ENCODE measurements at places on chromosomes 7 and 10. TPM values are rescaled to one million over a fixed set of nuclear protein-coding genes. Genes with fewer than 3 reads are reported as not detected.
A peak's percentile ranks its signal among the peaks of the same experiment; 100 is the strongest.

DNA sequence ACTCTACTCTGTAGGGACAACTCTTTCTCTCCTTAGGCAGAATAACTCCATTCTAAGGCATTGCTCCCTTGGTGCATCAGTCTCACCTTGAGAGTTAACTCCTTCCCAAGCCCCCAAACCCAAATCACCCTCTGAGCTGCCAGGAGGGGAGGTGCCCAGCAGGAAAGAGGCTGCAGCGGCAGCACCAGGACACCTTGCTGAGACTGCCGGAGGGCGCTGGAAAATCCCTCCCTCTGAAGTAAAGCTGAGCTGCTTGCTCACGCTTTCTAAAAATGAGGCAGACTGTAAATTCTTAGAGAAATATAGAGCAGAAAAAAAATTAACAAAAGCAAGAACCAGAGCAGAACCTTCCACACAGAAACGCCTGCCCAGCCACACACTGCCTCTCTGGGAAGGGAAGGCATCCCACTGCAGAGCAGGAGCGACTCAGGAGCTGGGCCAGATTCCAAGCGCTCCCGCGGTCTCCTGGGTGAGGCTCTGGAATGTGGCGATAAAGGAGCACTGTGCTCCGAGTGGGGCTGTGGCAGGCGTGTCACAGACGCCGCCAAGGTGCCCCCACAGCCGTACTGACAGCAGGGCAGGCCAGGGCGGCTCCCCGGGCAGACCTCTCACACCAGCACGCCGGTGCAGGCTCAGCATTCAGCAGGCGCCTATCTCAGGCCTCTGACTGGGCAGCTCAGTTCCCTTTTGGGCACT, 202.1 kb downstream of the TNS3 start:
- peak; percentile 42 for DNase-seq

Gene ZNF92
- 47.6 TPM for total RNA-seq

Gene SPDYE6
- total RNA-seq: not detected

Gene FAM200A
- 10.2 TPM for total RNA-seq

Gene UNCX
- total RNA-seq: not detected

Gene CDC14C
- 0.54 TPM for total RNA-seq

DNA sequence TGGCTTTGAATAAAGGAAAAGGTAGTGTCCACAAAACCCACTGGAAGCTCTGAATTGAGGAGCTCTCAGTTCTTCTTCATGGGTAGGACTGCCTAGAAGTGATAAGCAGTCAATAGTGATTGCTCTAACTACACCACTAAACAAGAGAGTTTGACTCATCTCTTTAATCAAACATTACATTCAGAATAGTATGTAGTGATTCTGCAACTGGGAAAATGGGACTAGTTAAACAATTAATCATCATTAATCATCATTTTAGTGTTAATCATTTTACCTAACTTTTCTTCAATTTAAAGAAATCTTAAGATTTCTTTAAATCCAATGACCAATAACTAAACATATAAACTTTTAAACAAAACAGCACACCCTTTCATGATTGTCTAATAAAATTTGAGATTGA, 484.0 kb upstream of the FZD8 start:
- DNase-seq: no peak

Gene TUBAL3
- not detected for total RNA-seq

DNA sequence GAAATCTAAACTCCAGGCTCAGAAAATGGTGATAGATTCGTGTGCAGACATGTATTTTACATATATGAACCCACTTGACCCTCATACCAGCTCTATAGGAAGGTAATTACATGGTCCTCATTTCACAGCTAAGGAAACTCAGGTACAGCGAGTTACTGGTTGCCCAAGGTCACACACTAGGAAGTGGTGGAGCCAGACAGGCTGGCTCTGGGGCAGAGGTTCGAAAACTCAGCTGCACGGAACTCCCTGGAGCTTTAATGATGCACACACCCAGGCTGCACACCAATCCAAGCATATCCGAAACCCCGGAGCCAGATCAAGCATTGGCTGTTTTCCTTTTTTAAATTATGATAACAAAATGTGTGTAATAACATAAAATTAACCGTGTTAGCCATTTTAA, 172.4 kb downstream of the COBL start:
- no peak for DNase-seq

DNA sequence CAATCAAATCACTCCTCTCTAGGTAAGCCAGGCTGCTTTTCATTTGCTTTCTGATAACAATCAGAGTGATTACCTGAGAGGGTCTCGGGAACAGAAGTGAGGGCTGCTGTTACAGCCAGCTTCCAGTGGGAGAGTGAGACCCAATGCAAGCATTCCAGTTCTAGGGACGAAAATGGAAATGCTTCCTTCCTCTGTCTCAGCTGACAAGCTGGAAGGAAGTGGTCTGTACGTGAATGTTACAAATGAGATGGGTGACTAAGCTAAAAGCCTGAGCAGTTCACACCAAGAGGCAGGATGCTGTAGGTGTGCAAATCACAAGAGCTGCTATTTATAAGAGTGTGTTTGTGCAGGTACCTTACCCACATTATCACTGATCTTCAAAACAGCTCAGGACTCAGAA, 772.4 kb downstream of the GRID1 start:
- DNase-seq: peak; percentile 2

GRCh38 chr10:53601260-53601875, 828.8 kb upstream of the MBL2 start:
- DNase-seq: peak; percentile 75

DNA sequence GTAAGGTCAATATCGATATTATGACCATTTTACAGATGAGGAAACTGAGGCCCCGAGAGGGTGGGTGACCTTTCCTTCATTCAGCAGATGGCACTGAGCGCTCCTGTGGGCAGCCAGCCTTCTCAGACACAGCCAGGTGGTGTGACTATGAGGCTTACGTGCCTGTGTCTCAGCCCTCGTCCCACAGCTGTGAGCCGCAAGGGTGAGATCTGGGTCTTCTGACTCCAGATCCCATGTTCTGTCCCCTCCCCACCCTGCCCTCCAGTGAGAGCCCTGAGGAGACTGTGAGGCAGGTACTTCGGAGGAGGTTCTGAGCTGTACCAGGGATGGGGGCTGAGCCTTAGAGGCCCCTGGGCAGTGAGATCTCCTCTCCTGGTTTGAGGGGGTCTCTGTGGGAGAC, 613.8 kb upstream of the FOXK1 start:
- no peak for DNase-seq

DNA sequence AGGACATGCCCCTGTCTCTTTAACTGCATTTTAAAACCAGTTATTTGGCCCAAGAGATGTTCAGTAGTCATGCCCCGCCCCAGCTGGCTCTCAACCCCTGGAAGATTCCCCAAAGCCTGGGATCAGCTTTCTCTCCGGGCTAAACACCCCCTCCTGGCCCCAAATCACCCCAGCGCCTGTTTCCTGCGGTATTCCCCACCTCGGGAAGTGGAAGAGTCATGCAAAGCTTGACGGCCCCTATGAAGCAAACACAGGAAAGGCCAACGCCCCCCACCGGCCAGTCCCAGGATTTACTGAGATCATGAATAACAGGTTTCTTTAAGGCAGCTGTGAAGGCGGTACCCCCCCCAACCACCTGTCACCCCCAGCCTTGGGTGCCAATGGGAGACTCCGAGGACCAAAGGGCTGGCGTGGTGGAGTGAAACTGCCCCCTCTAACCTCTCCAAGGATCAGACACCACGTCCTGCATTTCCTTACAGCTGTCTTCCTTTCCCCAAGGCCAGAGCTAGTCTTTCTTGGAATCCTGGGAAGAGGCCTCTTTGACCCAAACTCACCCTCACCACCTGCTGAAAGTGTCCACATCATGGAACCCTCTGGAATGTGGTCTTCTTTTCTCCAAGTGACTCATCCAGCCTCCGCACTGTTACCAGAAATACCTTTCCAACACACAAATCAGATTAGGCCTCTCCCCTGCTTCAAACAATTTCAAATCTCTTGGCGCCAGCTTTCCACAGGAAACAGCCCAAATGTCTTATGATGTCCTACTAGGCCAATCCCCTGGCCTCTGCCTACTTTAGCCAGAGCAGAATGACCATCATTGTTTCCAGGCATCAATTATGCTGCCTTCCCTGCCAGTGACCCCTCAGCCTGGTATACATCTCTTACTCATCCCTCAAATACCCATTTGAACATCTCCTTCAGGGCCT, 301.5 kb downstream of the ZEB1 start:
- peak; percentile 80 for DNase-seq

- DNase-seq: peak; percentile 74
These were observed 151.3 kb upstream of the KMT2E start for GRCh38 chr7:104862719-104863118.

Gene OR2A12
- not detected for total RNA-seq

Gene GSAP
- 1.1 TPM for total RNA-seq

Gene PTPRZ1
- 230 TPM for total RNA-seq

DNA sequence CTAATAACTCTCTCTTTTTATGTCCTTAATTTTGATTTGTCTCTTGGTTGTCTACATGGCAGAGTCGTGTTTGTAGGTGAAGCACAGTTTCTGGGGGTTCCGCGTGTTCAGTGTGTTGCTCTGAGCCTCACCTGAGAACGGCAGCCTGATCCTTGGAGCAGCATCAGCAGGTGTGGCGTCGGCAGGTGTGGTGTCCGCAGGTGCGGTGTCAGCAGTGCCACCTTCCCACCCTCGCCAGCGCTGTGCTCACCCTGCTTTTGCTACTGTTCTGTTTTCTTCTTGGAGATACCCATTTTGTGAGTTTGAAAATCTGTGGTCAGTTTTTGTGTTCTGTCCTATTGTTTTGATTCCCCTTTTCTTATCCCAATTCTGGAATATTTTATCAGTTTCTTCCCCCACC, 406.6 kb downstream of the GLRX3 start:
- DNase-seq: no peak

- no peak for DNase-seq
These were observed 339.3 kb upstream of the PFKP start for GRCh38 chr10:2728087-2728486.

Gene SPAM1
- not detected for total RNA-seq

Gene NUTM2E
- 0.12 TPM for total RNA-seq

Gene EPHB6
- 18.1 TPM for total RNA-seq

DNA sequence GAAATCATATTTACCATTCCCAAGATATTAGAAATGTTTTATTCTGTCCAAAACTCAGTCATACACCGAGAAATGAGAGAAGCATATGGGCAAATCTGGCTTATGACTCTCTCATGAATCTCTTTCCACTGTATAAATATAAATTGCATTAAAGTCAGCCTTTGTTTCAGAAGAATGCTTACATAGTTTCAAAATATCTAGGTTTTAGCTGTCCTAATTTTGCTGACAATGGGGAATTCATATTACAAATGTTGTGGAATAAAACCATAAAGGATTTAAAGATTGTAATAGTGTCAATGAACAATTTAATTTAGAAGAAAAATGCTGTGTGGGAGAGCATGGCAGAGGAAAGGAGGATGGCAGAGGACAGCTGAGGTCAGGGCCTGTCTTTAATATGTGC, 185.0 kb upstream of the THSD7A start:
- no peak for DNase-seq

DNA sequence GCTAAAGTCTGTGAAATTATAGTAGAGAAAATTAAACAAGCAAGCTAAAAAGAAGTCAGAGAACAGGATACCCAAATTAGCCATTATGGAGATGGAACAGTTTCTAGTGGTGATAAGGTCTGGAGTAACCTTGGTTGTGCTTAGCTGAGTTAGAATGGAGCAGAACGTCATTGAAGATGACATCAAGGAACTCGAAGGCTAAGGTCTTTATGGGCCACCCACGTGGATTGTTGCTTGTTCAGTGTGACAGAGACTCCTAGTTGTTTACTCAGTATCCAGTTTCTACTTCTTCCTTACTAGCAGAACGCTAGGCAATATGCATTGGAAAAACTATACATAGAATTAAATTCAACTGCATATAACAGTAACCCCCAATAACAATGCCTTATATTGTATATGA, 39.7 kb downstream of the AHCYL2 start:
- peak; percentile 30 for DNase-seq

DNA sequence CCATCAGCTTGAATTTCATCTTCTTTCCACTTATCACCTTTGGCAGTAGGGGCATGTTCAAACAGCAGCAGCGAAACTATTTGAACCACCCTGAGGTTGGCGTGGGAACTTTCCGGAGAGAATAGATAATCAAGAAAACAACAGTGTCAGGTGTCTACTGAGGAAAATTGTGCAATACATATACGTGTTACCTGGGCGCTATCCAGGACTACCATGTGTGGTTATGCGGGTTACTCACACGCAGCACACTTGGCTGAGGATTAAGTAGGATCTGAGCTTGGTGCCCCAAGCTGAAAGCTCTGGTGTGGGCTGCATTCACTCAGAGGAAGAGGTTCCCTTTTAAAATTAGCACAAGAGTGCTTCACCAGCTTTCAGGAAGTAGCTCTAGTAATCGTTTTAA, 8.8 kb upstream of the ABI1 start:
- no peak for DNase-seq

Gene GIMAP4
- not detected for total RNA-seq

Measured in GM23338 (cell line).